ENCODE measurements at places on chromosomes 16 and 17.

GRCh38 chr17:73748508-73748907 lies 104.3 kb upstream of the SDK2 start:
- no peak for DNase-seq

DNA sequence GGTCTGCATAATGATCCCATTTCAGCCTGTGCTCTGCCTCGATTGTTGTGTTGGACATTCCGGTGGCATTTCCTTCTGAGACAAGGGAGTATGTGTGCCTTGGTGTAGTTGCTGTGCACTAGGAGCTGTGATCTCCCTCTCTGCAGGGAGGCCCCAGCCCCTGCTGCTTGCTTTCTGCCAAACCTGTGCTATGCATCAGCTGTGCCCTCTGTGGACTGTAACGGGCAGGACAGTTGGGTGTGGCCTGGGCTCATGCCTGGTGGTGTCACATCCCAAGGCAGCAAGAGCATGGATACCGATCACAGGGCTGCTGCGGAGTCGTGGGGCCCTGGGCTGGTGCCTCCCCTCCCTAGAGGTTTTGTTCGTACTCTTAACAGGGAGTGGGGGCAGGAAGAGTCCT lies 3.8 kb upstream of the JPT2 start:
- DNase-seq = no peak

GRCh38 chr17:74027444-74027843 lies 176.0 kb upstream of the RPL38 start:
- DNase-seq = no peak

GRCh38 chr16:66001432-66001831 lies 365.1 kb upstream of the CDH5 start:
- no peak for DNase-seq

- no peak for DNase-seq
These were observed 20.7 kb downstream of the ACSF3 start for GRCh38 chr16:89114159-89114981.

DNA sequence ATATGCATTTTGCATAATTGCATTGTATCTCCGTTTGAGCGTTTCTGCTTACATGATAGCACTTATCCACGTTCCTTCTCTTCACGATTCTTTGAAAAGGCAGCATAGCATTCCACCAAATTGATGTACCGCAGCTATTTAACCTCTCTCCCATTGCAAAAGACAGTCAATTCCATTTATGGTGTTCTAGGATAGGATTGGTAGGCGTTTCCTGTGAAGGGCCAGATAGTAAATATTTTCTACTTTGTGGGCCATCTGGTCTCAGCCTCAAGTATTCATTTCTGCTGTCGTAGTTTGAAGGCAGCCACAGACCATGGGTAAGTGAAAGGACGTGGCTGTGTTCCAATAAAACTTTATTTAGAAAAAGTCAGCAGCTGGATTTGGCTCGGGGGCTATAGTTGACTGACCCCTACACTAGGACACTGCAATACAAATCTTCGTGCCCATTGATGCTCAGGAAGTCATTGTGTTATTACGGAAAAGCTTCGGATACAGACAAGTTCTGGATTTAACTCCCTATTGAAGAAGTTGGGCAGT lies 10.1 kb downstream of the SNX29 start:
- no peak for DNase-seq

GRCh38 chr16:13099822-13100221 lies 198.4 kb downstream of the SHISA9 start:
- no peak for DNase-seq

DNA sequence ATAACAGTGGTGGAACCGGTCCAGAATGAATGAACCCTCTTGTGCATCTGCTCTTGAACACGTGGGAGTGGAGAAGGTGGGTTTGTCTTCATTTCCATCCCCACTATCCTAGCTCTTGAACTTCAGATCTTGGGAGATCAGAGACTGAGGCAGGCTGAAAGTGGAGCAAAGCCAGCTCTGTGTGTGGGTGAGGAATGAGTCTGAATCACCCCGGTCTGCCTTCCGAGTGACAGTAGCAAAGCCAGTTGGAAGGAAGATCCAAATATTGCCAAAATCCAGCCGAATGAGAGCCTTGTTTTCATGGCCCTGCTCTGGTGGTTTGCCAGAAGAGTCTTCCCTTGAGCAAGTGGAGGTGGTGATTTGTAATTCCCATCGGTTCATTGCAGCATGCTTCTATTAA lies 29.0 kb upstream of the ASIC2 start:
- DNase-seq = no peak

DNA sequence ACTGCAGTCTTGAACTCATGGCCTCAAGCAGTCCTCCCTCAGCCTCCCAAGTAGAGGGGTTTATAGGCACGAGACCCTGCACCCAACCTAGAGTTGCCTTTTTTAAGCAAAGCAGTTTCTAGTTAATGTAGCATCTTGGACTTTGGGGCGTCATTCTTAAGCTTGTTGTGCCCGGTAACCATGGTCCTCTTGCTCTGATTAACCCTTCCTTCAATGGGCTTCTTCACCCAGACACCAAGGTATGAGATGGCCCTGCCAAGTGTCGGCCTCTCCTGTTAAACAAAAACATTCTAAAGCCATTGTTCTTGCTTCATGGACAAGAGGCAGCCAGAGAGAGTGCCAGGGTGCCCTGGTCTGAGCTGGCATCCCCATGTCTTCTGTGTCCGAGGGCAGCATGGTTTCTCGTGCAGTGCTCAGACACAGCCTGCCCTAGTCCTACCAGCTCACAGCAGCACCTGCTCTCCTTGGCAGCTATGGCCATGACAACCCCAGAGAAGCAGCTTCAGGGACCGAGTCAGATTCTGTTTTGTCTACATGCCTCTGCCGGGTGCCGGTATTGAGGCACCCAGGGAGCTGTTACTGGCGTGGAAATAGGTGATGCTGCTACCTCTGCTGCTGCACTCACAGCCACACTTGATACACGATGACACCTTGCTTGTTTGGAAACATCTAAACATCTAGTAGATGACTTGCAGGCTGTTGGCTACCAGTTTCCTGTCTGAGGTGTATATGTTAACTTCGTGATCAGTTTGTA lies 3.3 kb downstream of the RPL13 start:
- DNase-seq = no peak

DNA sequence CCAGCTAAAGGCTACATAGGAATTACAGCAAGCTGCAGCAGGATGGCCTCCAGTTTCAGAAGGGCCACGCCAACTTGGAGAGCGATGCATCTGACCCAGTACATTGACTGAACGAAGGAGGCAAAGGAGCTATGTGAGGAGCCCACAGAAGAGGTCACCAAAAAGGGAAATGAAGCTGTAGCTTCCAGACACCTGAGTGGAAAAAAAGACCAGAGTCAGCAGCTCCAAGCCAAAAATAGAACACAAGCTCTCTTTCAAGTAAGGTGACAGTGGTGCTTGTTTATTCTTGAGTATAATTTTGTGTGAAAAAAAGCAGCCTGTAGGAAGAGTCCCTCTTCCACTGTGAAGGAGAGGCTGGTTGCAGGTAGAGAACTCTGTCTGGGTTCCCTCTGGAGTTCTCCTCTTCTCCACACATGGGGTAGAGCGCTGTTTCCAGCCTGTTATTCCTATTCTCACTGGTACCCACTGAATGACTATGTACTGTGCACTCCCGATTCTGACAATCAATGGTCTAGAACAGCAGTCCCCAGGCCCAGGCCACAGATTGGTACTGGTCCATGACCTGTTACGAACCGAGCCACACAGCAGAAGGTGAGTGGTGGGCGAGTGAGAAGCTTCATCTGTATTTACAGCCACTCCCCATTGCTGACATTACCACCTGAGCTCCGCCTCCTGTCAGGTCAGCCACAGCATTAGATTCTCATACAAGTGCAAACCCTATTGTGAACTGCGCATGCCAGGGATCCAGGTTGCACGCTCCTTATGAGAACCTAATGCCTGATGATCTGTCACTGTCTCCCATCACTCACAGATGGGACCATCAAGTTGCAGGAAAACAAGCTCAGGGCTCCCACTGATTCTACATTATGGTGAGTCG lies 15.1 kb downstream of the CCL4 start:
- no peak for DNase-seq

Measured in activated naive CD4-positive, alpha-beta T cell treated with anti-CD3 and anti-CD28 coated beads, Interleukin-2, amount 50 U/mL, for 72 hours (primary cell).